ENCODE measurements at places on chromosomes 12 and 14.

- DNase-seq, result no peak
Observed at GRCh38 chr12:70806827-70807226, 113.7 kb downstream of the PTPRR start.

DNA sequence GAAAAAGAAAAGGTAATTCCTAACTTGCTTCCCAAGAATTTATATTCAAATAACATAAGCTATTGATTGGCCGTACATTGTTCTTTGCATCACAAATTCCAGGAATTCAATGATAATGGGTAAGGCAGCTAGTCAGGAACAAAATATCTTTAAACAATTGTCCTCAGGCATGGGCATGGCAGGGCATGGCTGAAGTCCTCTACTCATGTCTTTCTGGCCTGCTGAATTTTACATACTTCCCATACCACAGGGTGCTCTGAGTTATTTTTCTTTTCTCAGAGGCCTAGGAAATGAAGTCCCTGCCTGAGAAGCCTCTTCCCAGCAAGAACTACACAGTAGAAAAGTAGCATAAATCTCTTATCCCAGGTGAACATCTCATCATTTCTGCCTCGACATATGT is 15.1 kb upstream of the DRAM1 start:
- no peak for DNase-seq

DNA sequence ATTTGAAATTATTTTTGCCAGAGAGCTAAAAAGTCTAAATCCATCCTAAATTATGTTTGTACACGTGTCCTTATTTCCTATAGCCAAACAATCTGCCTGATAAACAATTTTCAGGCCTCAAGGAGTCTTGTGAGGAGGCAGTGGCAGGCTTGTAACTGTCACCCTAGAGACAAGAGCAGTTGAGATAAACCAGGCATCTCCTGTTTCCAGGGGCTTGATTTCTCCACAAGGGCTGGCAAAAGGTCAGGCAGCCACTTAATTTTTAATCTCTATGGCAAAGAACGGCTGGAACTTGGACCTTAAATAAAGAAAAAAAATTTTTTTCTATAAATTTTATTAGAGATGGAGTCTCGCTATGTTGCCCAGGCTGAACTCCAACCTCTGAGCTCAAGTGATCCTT is 15.5 kb downstream of the PKP2 start:
- no peak for DNase-seq

- no peak for DNase-seq
Observed at GRCh38 chr14:86462193-86462753, 932.3 kb downstream of the FLRT2 start.

DNA sequence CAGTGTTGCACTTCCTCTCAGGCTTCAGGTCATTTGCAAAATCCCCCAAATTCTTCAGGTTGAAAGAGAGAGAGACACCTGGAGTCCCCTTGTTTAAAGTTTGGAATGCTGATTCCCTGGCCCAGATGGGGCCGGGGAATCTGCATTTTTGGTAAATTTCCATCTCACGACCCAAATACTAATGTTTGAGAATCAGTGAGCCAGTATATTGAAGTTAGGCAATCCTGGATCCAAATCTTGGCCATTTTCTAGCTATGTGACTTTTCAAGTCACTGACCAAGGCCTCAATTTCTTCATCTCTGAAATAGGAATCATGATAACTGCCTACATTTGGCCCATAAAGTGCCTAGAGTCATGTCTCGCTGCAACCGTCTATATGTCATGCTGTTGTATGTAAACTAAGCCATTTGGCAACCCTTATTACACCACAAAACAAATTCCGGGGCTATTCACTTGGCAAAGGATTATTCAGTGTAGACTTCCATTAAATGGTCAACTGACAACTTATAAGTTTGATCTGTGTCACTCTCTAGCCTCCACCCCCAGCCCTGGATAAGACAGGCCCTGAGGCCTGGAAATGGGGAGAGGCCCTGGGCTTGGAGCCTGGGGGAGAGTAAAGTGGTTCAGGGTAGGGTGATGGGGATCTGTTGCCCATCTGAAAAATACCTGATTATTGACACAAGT is 3.7 kb upstream of the ZFP36L1 start:
- no peak for DNase-seq

Measured in activated naive CD8-positive, alpha-beta T cell treated with anti-CD3 and anti-CD28 coated beads, Interleukin-2, amount 50 U/mL, for 16 hours (primary cell).